GM03348 (cell line): ENCODE measurements at places on chromosomes 6 and 20.

DNA sequence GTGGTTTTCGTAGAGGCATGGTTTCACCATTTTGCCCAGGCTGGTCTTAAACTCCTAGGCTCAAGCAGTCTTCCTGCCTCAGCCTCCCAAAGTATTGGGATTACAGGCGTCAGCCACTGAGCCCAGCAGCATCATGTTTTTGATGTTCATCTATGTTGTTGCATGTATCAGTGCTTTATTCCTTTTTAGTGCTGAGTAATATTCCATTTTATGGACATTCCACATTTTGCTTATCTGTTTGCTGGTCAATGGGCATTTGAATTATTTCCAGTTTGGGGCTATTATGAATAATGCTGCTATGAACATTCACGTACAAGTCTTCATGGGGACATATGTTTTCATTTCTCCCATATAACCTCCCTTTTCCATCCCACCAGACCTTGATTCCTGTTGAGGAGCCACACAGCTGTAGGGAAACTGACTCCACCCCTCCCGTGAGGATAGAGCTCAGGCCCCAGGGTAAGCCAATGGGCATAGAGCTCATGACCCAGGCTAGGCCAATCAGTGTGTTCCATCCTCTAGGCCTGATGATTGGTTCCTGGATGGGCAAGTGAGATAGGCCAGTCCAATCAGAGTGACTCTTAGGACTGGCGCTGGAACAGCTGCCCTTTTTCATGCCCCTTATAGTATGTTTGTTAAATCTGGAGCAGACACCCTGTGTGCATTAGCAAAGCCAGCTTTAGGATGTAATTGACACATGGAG is 49.5 kb downstream of the DLGAP4 start:
- DNase-seq, result no peak

GRCh38 chr6:100230953-100231316 is 233.8 kb downstream of the SIM1 start:
- peak; percentile 30 for DNase-seq

DNA sequence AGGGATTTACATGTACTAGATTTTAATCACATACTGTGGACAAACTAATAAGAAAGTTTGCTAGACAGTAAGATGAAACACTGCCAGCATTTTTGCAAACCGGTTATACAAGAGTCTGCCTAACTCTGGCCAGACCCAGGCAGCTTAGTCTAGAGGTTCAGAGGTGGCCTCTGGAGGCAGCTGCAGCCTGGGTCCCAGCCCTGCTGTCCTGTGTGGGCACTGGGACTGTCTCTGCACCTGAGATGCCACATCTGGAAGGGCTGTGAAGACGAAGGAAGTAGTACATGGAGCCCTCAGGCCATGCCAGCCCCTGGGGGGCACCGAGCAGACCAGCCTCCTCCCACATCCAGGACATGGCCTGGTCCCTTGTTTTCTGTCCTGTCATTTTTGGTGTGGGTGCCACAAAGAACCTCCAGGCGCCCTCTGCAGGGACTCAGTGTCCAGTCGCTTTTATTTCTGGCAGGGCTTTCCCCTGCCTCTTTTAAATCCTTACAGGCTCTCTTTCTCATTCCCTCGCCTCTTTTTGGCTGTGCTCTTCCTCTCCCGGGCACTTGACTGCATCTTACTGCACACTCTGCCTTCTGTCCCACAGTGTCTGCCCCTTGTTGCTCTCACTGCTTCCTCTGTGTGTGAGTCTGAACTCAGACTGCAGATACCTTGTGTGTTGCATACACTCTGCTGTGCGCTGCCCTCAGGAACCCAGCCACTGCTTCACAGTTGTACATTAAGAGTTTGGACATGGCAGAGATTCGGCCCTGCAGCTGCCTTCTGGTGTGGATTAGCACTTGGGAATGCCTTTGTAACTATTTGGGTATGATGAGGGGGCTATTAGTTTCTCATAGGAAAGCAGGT is 216.7 kb downstream of the ZDHHC14 start:
- peak; percentile 80 for DNase-seq

DNA sequence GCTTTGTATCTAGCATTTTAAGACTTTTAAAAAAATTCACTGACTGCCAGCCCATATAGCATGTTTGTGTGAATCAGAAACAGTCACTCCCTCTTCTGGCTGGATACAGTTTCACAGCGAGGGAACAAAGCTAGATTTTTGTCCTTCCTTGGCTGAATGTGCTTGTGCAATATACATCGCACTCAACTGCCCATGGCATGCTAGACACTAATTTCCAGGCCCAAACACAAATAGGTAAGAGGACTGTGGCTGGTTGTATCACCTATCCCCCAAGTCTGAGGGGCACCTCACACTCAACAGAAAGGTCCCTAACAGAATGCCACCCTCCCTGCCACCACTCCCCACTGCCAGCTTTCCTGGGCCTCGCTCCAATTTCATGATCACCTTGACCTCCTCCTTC is 16.2 kb upstream of the BLCAP start:
- peak; percentile 68 for DNase-seq

DNA sequence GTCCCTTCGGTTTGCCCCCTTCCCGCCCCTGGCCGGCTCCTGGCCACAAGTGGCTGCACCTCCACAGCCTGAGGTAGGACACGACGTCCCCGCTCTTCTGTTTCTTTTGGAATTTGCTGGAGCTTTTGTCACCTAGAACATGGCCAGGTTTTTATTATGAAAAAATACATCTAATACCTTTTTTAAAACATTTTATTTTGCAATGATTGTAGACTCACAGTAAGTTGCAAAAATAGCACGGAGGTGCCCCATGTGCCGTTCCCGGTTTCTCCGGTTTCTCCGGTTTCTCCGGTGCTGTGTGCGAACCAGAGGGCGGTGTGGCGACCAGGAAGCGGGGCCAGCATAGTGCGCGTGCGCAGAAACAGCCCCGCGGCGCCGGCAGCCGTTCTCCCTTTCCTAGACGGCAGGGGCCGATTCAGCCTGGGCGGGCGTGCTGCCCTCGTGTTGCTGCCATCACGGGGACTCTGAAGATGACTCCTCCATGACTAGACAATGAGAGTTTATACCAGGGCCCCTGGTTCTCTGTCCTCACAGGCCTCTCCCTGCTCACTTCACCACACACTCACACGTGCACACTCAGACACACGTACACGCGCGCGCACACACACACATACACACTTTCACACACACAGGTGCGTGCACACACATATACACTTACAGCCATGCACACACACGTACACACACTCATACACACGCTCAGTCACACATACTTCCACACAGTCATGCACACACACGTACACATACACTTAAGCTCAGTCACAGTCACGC is 102.1 kb downstream of the TMEM242 start:
- peak; percentile 95 for DNase-seq

- peak; percentile 32 for DNase-seq
These were observed 195.1 kb upstream of the SGK1 start for GRCh38 chr6:134512981-134513391.

DNA sequence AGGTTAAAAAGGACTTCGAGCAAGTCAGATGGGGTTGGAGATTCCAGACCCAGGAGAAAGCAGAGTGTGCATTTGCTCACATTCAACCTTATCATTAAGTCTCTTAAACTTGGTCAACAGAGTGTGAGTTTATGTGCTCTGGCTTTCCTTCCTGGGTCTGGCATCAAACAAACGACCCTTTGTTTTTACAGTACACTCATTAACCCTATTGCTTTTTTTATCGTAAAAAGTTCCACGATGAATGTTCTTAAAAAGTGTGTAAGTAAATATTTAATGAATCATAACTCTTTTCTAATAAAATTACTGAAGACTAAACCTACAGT is 2.5 kb downstream of the FYN start:
- DNase-seq, result no peak

DNA sequence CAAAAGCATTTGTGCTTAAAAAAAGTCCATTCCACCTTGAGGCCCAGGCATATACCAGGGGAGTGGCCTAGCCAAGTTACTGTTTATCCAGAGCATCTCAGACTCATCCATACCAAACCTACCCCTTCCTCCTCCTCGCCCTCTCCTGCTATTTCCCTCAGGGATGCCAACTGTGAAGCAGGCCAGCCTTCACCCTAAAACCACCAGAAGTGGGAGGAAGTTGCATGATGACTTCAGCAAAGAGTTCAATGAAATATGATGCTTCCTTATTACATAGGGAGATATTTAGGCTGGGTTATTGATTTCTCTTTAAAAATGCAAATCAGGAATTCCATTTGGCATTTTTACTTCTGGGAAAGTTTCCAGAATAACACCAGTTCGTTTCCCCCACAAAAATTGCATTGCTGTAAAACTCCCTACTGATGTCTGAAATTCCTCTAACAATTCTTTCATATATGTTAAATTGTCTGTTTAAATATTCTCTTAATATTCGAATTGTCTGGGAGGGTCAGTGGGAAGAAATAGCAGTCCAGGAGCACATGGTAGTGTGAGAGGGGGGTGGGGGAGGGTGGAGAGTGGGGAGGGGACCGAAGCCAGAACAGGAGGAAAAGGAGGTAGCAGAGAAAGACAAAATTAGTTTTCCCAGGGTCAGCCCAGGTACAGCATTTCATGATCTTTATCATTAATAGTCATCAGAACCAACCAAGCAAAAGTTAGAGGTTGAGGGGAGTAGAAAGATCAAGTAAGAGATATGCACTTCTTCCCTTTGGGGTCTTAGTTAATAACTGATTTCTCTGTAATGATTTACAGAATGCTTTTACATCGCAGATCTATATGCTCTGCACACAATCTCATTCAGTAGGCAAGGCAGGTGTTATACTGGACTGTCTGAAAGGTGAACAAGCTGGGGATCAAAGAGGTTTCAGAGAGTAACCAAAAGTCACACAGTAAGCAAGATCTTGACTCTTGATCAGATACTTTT is 1.7 kb upstream of the TCP11 start:
- peak; percentile 48 for DNase-seq

- peak; percentile 90 for DNase-seq
These were observed 335.2 kb downstream of the SYNE1 start for GRCh38 chr6:152301765-152302568.

DNA sequence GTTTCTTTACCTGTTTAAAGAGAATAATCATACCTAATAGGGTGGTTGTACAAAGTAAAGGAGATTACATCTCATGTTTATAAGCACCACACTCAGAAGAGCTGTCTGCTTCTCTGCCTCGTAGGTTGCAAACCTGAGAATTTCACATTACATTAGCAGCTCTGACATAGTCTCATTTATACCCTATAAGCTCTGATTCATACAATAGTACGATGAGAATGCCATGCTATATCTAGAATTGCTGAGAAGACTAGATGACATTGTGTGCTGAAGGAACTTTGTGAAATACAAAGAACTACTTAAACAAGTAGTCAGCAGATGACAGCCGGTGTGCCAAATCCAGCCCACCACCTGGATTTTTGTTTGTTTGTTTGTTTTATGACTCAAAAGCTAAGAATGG is 121.2 kb downstream of the ADAT2 start:
- DNase-seq, result no peak

DNA sequence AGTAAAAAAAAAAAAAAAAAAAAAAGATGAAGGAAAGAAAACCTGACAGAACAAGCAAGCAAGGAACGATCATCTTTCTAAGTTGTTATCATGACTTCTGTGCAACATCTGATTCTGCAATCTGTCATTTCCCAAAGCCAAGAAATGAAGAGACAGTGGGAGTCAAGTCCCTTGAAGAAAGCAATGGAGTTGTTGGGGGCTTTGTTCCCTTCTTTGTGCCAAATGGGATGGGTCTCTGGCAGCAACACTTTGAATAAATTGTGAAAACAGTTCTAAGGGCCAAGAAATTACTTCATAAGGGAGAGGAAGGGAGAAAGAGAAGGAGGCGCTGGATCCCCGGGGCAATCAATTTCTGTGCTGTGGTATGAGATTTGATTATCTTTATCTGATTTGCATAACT is 33.3 kb upstream of the RSPO3 start:
- DNase-seq, result no peak

DNA sequence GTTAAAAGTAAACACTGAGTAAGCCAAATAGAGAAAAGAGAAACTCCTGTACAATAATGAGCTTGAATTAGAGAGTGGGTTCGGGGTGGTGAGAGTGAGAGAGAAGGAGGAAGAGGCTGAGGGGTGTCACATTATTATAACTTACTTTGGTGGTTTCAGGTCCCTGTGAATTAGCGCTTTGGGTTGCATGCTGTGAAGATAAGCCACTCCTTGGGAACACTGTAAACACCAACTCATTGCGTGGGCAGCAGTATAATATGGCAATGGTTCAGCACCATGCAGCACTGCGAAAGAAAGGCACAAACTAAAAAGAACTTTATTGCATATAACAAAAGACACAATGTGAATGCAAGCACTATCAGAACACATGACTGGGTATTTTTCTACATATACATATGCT is 26.9 kb downstream of the MAP3K7 start:
- DNase-seq, result no peak

GRCh38 chr6:13349811-13350506 is 21.6 kb upstream of the TBC1D7 start:
- no peak for DNase-seq

GRCh38 chr6:39068391-39068790 is 19.8 kb downstream of the GLP1R start:
- no peak for DNase-seq

DNA sequence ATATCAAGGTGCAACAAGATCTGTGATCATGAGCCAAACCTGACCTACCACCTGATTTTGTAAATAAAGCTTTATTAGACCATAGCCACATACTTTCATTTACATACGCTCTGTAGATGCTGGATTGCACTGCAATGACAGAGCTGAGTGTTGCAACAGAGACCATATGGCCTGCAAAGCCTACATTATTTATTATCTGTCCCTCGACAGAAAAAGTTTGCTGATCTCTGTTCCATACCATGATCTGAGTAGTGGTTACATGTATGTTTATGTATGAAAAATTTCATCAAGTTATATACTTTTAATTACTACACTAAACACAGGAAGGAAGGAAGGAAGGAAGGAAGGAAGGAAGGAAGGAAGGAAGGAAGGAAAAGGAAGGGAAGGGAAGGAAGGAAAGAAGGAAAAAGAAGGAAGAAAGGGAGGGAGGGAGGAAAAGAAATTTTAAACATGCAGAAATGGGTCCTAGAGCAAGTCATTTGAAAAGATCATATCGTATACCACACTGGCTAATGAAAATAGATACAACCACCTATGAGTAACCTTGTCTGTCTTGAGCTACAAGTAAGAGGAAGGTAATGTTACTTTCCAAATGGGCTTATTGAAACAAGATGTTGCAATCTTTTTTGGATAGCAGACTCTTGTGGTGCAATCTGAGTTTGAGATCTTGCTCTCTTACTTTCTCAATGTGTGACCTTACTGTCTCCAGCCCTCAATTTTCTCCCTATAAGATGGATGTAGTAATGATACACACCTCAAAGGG is 441.0 kb downstream of the KIF16B start:
- DNase-seq, result no peak

DNA sequence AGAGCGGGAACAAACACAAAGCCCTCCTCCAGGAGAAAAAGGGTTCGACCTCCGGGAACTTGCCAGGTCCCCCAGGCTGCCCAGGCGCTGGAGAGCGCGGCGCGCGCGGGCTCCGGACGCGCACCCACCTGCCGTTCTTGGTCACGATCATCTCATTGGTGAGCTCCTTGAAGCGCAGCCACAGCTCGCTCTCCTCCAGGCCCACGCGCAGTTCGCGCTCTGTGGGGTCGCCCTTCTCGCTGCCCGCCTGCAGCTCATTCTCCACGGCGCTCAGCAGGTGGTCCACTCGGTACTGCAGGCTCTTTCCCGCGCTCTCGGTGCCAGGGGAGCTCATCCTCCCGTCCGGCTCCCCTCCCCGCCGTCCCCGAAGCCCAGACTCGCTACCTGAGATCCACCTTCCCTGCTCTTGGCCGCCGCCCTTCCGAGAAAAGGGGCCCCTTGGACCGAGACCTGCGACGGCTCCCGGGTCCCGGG is 356 bp downstream of the TBXT start:
- DNase-seq, result no peak
